MG63 (cell line): ENCODE measurements at places on chromosomes 12 and 14.

DNA sequence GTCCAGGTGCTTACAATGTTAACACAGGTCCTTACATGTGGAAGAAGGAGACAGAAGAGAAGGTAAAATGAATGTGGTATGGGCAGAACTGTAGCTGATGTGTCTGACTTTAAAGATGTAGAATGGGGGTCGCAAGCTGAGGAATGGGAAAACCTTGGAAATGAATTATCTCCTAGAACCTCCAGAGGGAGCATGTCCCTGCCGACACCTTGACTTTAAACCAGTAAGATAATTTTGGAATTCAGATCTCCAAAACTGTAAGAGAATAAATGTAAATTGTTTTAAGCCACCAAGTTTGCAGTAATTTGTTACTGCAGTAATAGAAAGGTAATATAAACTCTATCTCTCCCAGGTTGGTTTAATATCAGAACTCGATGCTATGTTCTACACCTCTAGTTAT is 80.1 kb upstream of the ALG10 start:
- no peak for DNase-seq

- peak; percentile 8 for DNase-seq
These were observed 60.2 kb downstream of the STAB2 start for GRCh38 chr12:103647267-103647666.

GRCh38 chr12:116381744-116382685 is 104.5 kb upstream of the MED13L start:
- DNase-seq = peak; percentile 78

GRCh38 chr14:80844872-80845271 is 96.7 kb downstream of the CEP128 start:
- no peak for DNase-seq

DNA sequence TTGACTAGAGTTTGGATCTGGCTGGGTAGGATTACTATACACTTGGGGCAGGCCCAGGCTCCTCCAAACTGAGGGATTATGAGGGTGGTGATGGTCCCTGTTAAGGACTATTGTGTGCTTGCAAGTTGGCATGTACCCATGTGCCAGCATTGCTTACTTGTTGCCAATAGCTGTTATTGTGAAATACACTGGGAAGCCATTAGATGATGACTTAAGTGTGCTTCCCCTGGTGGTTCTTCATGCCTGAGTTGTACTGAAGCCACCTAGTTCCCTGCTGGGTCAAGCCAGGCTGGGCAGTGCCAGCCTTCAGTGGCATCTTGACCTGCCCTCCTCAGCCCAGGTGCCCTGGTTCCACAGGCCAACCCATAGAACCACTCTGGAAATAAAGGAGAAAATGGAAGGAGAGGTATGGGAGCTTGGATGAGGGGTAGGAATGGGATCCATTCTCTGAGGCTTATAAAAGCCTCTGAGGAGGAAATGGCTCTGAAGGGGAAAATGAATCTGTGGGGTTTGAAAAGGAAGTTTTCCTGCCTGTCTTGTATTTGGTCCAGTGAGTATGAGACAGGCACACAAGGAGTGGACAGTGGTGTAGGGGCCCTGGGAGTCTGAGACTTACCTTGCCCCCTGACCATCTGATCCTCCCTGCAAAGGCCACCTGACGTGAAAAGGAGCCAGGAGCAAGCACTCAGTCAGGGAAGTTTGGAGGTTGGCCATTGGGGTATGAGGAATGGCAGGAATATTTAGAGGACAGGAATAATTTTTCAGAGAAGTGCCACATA is 724 bp downstream of the LTB4R start:
- no peak for DNase-seq

DNA sequence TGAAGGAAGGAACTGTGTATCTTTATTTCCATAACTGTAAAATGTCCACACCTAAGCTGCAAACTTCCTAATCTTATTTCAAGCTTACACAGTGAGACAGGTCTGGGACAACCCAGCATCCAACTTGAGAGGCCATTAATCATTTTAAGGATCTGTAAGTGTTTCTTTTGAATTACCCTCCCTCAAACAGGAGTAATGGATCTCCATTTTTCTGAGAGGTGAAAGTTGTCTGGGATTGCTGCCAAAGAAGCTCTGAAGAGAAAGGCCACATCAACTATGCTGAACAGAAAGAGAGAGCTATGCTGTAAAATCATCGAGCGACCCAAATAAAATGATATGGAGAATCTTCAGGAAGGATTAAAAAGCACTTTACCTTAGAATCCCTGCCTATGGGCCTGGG is 131.7 kb upstream of the CPNE8 start:
- no peak for DNase-seq

GRCh38 chr12:59977779-59978178 is 381.9 kb downstream of the SLC16A7 start:
- no peak for DNase-seq

- DNase-seq = no peak
These were observed 43.8 kb downstream of the ALDH1L2 start for GRCh38 chr12:105040476-105040875.

- DNase-seq = peak; percentile 73
These were observed 13.9 kb upstream of the TCP11L2 start for GRCh38 chr12:106288494-106289195.

GRCh38 chr14:23984891-23985602 is 3.7 kb upstream of the DHRS4L2 start:
- DNase-seq = peak; percentile 50

- DNase-seq = no peak
These were observed 11.6 kb upstream of the SRSF9 start for GRCh38 chr12:120481022-120481767.

- DNase-seq = no peak
These were observed 153.8 kb downstream of the SLC35F4 start for GRCh38 chr14:57712102-57712501.

- peak; percentile 93 for DNase-seq
These were observed at the start of gene DYNC1H1 for GRCh38 chr14:101964297-101965180. DYNC1H1 (plus strand) TSS chr14:101964573; CDS start chr14:101964692, 119 bp downstream.
